A549 treated with RU486 at 1 μM for 4 hours (cell line): ENCODE measurements at places on chromosomes 1 and 21. TPM values are rescaled to one million over a fixed set of nuclear protein-coding genes. Genes with fewer than 3 reads are reported as not detected.

Gene SMIM12
- 44.4 to 55.5 TPM (median 54.0 TPM) in 5 replicates for total RNA-seq

Gene EFNA3
- 3.0 to 5.4 TPM (median 3.9 TPM) in 5 replicates for total RNA-seq

Gene HPCA
- total RNA-seq, result 0.17 to 0.64 TPM (median 0.32 TPM) in 4 of 5 replicates, not detected in the other

Gene RHCE
- total RNA-seq, result not detected in 5 replicates

Gene DNAH14
- total RNA-seq, result 6.8 to 18.1 TPM (median 17.5 TPM) in 5 replicates

Gene KRTAP12-2
- total RNA-seq, result not detected in 5 replicates

Gene S100A7
- not detected in 5 replicates for total RNA-seq

Gene NTRK1
- 0.06 to 0.24 TPM (median 0.16 TPM) in 4 of 5 replicates, not detected in the other for total RNA-seq

Gene CITED4
- total RNA-seq, result 41.2 to 95.9 TPM (median 82.3 TPM) in 5 replicates

Gene VTCN1
- total RNA-seq, result 0.06 to 0.11 TPM (median 0.07 TPM) in 3 of 5 replicates, not detected in the others

Gene LINGO4
- not detected in 5 replicates for total RNA-seq

Gene PRSS38
- total RNA-seq, result not detected in 5 replicates

Gene EDN2
- 4.2 to 6.4 TPM (median 5.0 TPM) in 5 replicates for total RNA-seq

Gene CFAP141
- 0.61 TPM in 1 of 5 replicates, not detected in the others for total RNA-seq

Gene S100A14
- 0.28 to 0.73 TPM (median 0.45 TPM) in 5 replicates for total RNA-seq

Gene IL12RB2
- not detected in 5 replicates for total RNA-seq

Gene SELENBP1
- total RNA-seq, result 5.4 to 7.8 TPM (median 6.2 TPM) in 5 replicates
